Neuronal stem cell (in vitro differentiated cells): ENCODE measurements at places on chromosomes 12 and 14.

DNA sequence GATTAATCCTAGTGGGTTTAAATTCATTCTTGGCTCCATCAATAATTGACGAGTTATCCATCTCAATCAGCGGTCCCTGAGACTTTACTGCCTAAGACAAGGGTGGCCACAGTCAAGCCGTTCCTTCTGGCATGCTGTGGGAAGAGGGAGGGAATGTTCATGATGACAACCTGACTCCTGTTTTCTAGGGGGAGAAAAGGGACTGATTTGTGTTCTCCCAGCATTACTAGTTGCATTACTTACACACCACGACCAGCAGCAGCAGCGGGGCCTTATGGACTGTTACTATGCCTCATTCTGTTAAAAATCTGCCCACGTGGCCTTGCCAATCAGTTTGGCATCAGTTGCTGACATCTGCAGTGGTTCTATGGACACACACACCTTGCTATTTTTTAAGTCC lies 29.9 kb downstream of the PLEKHG7 start:
- no peak for DNase-seq

DNA sequence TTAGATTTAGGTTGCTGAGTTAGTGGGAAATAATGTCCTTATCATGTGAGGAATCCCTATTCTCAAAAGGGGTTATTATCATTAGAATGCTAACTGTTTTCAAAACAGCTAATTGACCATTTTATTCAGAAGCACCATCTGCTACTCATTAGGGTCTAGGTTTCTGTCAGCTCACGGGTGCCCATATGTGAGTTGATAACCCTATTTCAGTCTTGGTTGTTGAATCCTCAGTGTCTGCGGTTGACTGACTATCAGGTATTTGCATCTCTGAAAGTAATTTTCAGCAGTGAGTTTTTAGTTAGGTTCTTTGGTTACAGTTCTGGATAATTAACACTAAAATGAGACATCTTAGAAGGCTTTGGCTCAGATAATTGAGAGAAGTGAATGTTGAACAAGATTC lies 1404.0 kb downstream of the AACS start:
- DNase-seq = no peak

DNA sequence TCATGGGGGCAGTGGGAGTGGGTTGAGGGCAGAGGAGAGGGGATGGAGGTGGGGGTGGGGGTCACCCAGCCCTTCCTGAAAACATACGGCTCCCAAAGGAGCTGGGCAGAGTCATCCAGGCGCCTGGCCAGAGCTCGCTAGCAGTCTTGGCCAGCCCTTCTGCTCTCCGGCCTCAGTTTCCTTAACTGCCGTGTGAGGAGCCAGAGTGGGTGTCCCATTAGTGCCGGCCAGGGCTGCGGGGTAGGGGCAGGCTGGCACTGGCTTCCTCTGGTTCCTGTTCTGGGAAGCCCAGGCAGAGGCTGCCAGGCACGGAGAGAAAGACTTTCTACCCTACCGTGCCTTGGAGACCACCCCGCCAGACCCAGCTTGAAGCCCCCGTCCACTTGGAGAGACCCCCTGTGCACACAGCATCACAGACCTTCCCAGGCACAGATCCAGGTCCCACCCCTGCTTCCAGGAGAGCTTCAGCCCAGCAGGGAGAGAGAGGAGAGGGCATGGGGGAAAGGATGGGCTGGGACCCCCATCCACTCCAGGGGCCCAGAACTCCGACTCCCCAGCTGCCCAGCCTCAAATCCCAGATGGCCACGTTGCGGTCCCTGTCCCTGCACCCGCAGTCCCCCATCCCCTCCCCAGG lies 93.3 kb downstream of the RFLNA start:
- DNase-seq = no peak

- DNase-seq = no peak
These were observed 48.4 kb downstream of the NDUFA12 start for GRCh38 chr12:94954948-94955592.

DNA sequence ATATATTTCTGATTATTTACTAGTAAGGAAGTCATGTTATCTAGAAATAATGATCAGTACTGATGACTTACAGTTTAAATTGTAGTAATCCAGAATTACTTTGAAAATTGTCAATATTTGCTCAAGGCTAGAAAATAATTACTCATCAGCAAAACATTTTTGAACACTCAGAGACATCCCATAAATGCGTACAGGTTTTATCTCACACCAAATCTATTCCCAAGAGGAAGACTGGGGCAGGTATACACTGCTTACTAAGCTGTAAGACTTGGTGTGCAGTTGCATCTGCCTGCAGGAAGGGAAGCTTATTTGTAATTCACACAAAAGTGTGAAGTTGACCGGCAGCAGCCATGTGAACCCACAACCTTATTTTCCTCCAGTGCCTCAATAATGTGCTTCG lies 146.4 kb downstream of the CCER1 start:
- no peak for DNase-seq

- no peak for DNase-seq
These were observed 11.6 kb downstream of the BMAL2 start for GRCh38 chr12:27344246-27344645.

GRCh38 chr14:30005114-30005808 lies 77.6 kb upstream of the PRKD1 start:
- peak; percentile 29 for DNase-seq

GRCh38 chr14:103085106-103086091 lies 1.4 kb downstream of the LBHD2 start:
- no peak for DNase-seq

DNA sequence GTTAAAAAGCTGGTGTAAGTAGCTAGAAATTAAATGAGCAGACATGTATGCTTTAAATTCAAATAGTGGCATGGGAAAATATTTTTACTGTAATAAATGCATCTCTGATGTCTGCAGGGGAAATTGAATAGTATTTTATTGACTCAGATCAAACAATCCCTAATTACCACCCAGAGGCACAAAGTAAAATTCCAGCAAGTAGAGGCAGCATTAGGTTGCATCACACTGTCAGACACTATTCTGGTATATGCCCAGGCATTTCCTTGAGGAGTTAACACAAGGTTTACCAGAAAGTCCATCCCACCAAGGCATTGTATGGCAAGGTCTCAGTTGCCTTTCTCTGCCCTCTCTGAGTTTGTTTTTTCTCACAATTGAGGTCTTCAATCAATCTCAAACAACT lies 201.6 kb upstream of the KITLG start:
- no peak for DNase-seq

DNA sequence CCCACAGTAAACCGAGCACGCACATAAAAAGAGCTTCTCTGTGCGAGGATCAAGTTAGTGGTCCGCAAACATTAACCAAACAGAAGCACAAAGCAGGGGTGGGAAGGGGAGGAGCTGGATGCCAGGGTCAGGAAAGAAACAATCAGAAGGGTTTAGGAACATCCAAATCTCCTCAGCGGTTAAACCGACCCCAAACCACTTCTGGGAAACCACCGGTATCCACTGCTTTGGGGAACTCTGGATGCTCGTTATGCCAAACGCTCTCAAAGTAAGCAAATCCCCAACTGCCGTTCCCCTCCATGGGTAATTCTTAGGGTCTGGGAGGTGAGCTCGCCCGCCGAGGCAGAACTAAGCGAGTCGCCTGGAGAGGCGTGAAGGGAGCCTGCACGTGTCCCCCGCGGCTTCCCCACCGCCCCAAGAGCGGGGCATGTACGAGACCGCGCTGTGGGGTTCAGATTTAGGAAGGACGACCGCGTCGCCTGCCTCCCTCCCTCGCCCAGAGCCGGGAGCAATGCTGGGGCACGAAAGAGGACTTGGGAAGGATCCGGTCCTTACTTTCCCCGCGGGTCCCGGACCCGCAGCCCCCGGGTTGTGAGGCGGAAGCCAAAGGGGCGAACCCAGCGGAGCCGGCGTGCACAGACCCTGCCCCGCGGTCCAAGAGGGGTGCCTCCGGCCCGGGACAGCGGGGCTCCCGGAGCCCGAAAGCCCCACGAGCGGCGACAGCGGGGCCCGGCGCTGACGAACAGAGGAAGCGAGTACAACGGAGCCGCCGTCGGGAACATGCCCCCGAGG lies 711 bp downstream of the SBNO1 start:
- DNase-seq = peak; percentile 63

DNA sequence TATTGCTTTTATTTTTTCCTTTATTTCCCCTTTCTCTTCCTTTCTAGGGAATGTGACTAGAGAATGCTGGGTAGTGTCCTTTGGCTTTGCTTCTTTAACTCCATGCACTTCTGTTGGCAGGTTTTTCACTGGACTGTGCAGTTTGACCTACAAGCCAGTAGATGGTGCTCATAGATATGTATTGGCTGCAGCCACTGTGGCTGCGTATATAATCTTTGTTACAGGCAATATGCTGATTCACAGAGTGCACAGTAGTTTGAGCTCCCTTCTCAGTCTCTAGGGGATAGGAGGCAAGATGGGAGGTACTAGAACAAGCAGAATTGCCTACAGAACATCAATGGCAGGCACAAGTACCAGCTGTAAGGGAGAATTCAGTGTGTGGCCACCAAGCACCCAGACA lies 503.5 kb downstream of the LRFN5 start:
- no peak for DNase-seq

DNA sequence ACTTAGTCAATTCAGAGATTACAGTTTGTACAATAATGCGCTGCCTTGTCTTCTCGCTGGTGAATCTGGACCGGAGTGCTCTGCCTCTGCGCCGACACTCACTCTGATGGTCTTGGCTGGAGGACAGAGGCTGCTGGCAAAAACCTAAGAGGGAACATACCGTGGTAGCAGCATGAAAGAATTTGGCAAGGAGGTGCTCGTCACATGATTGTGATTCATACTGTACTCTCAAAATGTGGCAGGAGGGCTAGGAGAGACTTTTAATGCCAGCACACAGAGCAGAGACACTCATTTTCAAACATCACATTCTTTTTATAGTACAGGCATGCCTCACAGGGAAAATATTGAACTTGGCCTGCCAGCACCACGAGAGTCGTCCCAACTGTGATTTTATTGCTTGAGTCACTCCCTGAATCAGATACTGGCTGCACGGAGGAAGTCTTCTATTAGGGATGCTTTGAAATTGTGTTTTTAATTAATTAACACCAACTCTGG lies 67.8 kb downstream of the HMGA2 start:
- no peak for DNase-seq

GRCh38 chr12:105156260-105156659 lies 48.7 kb downstream of the WASHC4 start:
- DNase-seq = no peak

GRCh38 chr14:92552066-92552465 lies 38.5 kb downstream of the RIN3 start:
- DNase-seq = no peak

- DNase-seq = no peak
These were observed 51.1 kb downstream of the RAB35 start for GRCh38 chr12:120065472-120065871.

GRCh38 chr12:110857528-110857927 lies 10.7 kb downstream of the CCDC63 start:
- DNase-seq = no peak

GRCh38 chr12:43267818-43268217 lies 284.2 kb downstream of the ADAMTS20 start:
- DNase-seq = no peak

DNA sequence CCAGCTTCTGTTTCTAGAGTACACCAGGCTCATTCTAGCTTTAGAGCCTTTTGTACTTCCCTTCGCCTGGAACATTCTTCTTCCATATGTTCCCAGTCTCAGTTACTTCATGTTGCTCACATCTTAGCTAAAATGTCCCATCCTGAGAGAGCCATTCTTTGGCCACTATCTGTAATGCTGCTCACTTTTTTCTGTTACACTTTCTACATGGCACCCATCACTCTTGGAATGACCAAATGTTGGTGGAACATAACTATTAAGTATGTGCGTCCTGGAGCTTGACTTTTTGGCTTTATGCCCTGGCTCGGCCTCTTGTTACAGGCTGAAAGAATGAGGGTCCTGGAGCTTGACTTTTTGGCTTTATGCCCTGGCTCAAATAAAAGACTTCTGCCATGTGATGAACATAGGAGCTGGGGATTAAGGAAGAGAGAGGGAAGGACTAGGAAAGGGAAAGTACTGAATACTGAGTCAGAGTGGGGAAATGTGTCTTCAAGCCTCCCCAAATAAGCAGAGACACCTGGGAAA lies 442.9 kb upstream of the ATP2B1 start:
- DNase-seq = no peak

DNA sequence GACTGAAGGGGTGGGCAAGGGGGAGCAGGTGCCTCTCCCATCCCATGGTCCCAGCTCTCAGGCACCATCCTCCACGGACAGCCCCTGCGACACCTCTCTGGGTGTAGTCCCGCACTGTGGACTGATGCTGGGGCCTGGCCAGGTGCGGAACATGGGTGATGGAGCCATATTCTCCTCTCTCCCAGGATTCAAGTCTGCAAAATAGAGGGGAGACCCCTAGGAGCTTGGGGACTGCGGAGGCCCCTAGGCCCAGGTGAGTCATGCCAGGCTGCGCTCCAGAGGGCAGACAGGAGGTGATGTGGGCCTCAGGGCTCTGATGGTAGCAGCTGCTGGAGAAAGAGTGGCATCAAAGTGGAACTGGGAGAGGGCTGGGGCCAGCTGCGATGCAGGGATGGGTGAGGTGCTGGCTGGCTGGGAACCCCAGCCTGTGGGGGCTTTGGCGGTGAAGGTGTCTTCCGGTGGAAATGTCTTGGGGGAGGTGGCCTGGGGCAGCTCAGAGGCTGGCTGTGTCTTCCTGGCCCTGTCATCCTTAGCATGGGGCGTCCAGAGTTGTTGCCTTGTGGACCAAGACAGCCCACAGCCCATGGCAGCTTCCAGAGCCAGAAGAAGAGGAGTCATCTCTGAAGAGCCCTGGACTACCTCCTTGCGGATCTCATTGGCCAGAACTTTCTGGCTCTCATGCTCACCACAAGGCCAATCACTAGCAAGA lies 149.1 kb downstream of the KIF26A start:
- no peak for DNase-seq

DNA sequence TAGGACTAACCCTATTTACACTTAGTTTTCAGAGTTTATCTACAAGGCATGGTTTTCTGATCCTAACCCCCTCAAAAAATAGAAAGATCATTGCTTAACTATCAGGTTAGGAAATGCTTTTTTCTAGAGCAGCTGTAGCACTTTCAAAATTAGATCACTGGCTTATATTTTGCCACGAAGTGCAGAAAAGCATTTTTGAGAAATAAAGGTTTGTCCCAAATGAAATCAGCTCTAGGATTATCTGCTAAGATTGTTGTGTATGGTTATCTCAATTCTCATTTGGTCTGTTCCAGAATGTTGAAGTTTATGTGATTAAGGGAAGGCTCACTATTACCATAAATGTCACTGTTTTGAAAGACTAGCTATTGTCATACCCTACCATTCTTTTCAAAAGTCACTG lies 9.8 kb upstream of the DYRK4 start:
- DNase-seq = no peak

- DNase-seq = no peak
These were observed 51.0 kb upstream of the STK38L start for GRCh38 chr12:27193106-27193505.

- no peak for DNase-seq
These were observed 405.7 kb downstream of the TRHDE start for GRCh38 chr12:72677846-72678245.

DNA sequence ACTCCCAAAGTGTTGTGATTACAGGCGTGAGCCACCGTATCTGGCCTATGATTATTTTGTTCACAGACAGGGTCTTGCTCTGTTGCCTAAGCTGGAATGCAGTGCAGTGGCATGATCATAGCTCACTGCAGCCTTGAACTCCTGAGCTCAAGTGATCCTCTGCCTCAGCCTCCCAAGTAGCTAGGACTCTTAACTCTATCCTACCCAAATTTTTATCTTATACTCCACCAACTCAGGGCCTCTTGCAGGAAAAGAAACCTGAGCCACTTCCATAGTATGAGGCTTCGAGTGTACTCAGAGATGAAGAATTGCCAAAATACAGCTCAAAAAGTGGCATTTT lies 828 bp downstream of the MMAB start:
- DNase-seq = no peak

GRCh38 chr12:33116284-33116683 lies 219.7 kb upstream of the PKP2 start:
- no peak for DNase-seq
